ENCODE measurements at places on chromosomes 16 and 17.

DNA sequence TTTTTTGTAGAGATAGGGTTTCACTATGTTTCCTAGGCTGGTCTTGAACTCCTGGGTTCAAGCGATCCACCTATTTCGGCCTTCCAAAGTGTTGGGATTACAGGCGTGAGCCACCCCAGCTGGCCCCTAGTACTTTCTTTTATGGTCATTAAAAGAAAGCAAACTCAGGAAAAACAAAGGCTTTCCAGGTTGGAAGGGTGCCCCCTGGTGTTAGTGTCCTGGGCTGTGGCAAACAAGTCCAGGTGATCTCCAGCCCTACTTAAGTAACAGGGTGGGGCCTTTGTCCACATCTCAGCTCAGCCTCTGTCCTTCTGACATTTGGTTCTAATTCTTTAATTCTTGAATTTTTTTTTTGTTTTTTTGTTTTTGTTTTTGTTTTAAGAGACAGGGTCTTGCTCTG, 6.9 kb downstream of the IGFBP4 start:
- H3K27me3 ChIP-seq = no peaks in the 10 kb centered on the region
- no peak overlapping the region for H3K4me3 ChIP-seq
- H3K27ac ChIP-seq = no peak overlapping the region
- peaks cover 11% of the 10 kb centered on the region for H3K4me1 ChIP-seq
- H3K36me3 ChIP-seq = peaks cover 13% of the 10 kb centered on the region

- H3K4me1 ChIP-seq = peaks cover 2% of the 10 kb centered on the region
- H3K27me3 ChIP-seq = no peaks in the 10 kb centered on the region
- H3K36me3 ChIP-seq = peaks cover 74% of the 10 kb centered on the region
- H3K4me3 ChIP-seq = no peak overlapping the region
- peak overlapping the region; percentile 55 for H3K27ac ChIP-seq
Observed at GRCh38 chr17:42202696-42203095, 8.4 kb upstream of the GHDC start.

DNA sequence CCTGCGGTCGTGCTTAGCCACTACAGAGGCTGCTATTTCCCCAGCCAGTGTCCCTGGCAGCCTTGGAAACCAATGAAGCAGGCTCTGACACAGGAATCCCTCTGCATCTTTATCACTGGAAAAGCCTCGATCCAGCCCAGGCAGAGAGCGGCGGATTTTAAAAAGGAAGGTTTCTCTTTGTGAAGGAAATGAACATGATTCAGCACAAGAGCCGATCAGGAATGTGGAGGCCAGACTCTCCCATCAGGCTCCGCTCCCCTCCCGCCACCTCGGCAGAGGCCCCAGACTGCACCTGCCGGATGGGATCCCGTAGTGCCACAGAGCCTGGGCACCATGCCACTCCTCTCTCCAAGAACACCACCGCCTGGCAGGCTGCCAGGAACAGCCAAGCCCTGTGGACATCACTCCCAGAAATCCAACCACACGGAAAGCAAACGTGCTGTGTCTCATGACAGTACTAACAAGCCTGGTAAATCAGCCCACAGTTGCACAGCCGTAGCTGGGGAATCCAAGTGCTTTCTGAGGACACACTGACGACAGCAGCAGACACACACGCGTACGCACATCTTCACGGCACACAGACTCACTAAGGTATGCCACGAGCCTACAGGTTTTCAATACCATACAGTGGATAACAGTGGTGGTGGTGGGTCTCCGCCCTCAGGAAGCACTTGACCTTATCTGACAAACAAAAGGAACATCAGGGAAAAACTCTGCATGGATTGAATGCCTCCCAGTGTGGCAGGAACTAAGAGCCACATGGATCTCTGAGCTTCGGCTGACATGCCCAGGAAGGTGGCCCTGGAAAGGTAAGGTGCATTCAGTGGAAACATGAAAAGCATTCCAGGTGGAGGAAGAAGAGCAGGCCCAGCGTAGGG, 5.4 kb downstream of the LRRC75A start:
- peaks cover 14% of the 10 kb centered on the region for H3K4me1 ChIP-seq
- no peak overlapping the region for H3K27ac ChIP-seq
- DNase-seq = no peak
- no peak overlapping the region for H3K4me3 ChIP-seq

GRCh38 chr17:72421128-72422092, 300.6 kb downstream of the SOX9 start:
- no peak overlapping the region for H3K27ac ChIP-seq
- no peak overlapping the region for H3K4me3 ChIP-seq
- no peak for DNase-seq
- H3K27me3 ChIP-seq = peaks cover 29% of the 10 kb centered on the region

GRCh38 chr17:76742958-76743357, 5.0 kb downstream of the MFSD11 start:
- DNase-seq = no peak
- no peak overlapping the region for H3K27ac ChIP-seq
- no peak overlapping the region for H3K4me3 ChIP-seq
- H3K36me3 ChIP-seq = peaks cover 37% of the 10 kb centered on the region

DNA sequence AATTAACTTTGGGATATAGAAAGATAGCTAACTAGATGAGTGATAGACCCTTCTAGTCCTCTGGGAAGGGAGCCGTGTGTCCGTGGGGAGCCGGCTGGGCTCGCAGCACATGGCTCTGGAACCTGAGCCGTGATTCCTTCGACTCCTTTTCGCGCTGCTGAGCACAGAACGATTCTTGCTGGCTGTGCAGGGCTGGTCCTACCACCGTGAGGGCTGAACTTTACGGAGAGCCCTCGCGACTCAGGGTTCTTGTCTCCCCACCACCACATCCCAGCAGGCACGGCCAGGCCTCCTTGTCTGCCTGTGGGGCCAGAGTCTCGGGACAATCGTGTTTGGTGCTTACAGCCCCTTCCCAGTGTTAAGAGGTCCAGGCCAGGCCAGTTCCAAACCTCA, 13.8 kb upstream of the TCF25 start:
- no peaks in the 10 kb centered on the region for H3K27me3 ChIP-seq
- H3K4me3 ChIP-seq = no peak overlapping the region
- peaks cover 3% of the 10 kb centered on the region for H3K36me3 ChIP-seq

DNA sequence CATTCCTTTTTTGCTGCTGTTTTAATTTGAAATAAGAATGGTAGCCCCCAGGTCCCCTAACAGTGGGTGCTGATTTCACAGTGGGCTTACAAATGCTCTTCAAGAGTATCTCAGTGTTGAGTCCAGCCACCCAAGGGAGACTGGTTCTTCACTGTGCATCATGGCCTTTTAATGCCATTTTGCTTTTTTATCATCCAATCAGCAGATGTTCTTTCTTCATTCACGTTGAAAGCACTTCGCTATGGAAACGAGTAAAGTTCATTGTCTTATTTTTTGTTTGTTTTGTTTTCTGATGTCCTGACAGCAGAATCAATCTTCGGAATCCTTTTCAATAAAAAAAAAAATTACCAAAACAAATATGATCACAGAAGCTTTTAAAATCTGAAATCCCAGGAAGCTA, 429.0 kb downstream of the MAF start:
- DNase-seq = no peak
- H3K4me3 ChIP-seq = no peak overlapping the region
- H3K27me3 ChIP-seq = no peaks in the 10 kb centered on the region
- no peaks in the 10 kb centered on the region for H3K36me3 ChIP-seq
- no peak overlapping the region for H3K27ac ChIP-seq
- H3K4me1 ChIP-seq = peaks cover 8% of the 10 kb centered on the region

GRCh38 chr16:25064937-25065336, 46.6 kb upstream of the LCMT1 start:
- no peak for DNase-seq
- peaks cover 45% of the 10 kb centered on the region for H3K4me1 ChIP-seq
- no peaks in the 10 kb centered on the region for H3K36me3 ChIP-seq
- H3K27me3 ChIP-seq = no peaks in the 10 kb centered on the region
- no peak overlapping the region for H3K4me3 ChIP-seq

GRCh38 chr16:77788181-77789084, at the start of gene VAT1L:
Gene VAT1L, plus strand, starts transcription at chr16:77788564. Its CDS starts 119 bp downstream, at chr16:77788683.
- peak within 1 kb of the TSS; percentile 67 for H3K4me3 ChIP-seq
- H3K27me3 ChIP-seq = peaks cover 56% of the 10 kb centered on the region
- H3K4me1 ChIP-seq = peaks cover 8% of the 10 kb centered on the region
- no peak within 1 kb of the TSS for H3K27ac ChIP-seq

DNA sequence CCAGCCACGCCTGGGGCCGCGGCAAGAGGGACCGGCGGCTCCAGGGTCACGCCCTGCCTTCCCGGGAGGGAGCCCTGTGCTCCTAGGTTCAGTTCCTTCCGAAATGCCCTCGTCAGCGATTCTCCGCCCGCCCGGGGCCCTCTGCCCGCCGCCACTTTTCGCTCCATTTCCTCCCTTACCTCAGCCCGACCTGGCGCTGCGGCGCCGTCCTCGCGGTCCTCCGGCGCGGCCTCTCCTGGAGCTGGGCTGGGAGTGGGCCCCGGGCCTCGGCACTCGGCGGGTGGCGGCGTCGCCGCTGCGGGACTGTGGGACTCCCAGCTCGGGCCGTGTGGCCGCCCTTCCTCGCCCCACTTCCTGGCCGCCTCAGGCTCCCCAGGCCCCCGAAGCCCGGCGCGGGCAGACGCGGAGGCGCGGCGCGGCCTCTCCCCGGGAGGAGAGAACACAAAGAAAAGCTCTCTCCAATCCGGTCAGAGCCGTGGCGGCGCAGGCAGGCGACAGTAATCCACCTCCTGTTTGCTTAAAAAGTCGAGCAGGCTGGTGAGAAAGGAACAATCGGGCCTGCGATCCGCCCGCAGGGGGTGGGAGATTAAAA, 1.6 kb downstream of the BAHCC1 start:
- DNase-seq = peak; percentile 33
- H3K4me1 ChIP-seq = peaks cover 16% of the 10 kb centered on the region
- H3K27ac ChIP-seq = no peak overlapping the region
- H3K27me3 ChIP-seq = peaks cover 57% of the 10 kb centered on the region
- H3K4me3 ChIP-seq = peak overlapping the region; percentile 49

DNA sequence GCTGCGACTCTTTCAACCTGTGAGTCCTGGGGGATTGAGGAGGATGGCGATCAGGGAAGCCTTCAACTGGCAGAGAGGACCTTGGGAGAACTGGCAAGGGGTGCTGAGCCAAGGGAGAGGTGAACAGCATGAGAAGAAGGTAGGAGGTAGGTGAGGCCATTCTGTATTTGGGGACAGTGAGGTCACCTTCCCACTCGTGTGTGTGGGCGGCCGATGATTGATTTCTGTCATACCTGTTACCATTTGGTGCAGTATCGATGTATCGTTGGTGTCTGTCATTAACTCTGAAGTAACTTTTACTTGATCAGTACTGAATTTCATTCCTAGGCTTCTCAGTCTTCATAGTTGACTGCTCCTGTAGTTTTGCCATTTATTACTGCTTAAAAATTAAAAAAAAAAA, 3.8 kb downstream of the ARSG start:
- peak overlapping the region; percentile 60 for H3K4me3 ChIP-seq
- H3K27ac ChIP-seq = peak overlapping the region; percentile 58
- no peak for DNase-seq
- H3K4me1 ChIP-seq = peaks cover 33% of the 10 kb centered on the region
- peaks cover 34% of the 10 kb centered on the region for H3K36me3 ChIP-seq

DNA sequence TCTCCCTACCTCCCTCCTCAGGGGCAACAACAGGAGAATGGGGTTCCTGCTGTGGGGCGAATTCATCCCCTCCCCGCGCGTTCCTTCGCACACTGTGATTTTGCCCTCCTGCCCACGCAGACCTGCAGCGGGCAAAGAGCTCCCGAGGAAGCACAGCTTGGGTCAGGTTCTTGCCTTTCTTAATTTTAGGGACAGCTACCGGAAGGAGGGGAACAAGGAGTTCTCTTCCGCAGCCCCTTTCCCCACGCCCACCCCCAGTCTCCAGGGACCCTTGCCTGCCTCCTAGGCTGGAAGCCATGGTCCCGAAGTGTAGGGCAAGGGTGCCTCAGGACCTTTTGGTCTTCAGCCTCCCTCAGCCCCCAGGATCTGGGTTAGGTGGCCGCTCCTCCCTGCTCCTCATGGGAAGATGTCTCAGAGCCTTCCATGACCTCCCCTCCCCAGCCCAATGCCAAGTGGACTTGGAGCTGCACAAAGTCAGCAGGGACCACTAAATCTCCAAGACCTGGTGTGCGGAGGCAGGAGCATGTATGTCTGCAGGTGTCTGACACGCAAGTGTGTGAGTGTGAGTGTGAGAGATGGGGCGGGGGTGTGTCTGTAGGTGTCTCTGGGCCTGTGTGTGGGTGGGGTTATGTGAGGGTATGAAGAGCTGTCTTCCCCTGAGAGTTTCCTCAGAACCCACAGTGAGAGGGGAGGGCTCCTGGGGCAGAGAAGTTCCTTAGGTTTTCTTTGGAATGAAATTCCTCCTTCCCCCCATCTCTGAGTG, 5.9 kb upstream of the LASP1NB start:
- no peak overlapping the region for H3K4me3 ChIP-seq
- H3K36me3 ChIP-seq = peaks cover 81% of the 10 kb centered on the region
- peak overlapping the region; percentile 91 for H3K27ac ChIP-seq
- peaks cover 33% of the 10 kb centered on the region for H3K4me1 ChIP-seq
- no peak for DNase-seq
- no peaks in the 10 kb centered on the region for H3K27me3 ChIP-seq

- peaks cover 19% of the 10 kb centered on the region for H3K4me1 ChIP-seq
- peak overlapping the region; percentile 90 for H3K4me3 ChIP-seq
- H3K27ac ChIP-seq = no peak overlapping the region
Observed at GRCh38 chr17:2403044-2403443, 2.2 kb upstream of the MNT start.

GRCh38 chr17:9356488-9356911, 219.1 kb downstream of the STX8 start:
- H3K27me3 ChIP-seq = no peaks in the 10 kb centered on the region
- H3K36me3 ChIP-seq = peaks cover 3% of the 10 kb centered on the region
- H3K4me3 ChIP-seq = no peak overlapping the region
- H3K4me1 ChIP-seq = peaks cover 8% of the 10 kb centered on the region
- DNase-seq = no peak

DNA sequence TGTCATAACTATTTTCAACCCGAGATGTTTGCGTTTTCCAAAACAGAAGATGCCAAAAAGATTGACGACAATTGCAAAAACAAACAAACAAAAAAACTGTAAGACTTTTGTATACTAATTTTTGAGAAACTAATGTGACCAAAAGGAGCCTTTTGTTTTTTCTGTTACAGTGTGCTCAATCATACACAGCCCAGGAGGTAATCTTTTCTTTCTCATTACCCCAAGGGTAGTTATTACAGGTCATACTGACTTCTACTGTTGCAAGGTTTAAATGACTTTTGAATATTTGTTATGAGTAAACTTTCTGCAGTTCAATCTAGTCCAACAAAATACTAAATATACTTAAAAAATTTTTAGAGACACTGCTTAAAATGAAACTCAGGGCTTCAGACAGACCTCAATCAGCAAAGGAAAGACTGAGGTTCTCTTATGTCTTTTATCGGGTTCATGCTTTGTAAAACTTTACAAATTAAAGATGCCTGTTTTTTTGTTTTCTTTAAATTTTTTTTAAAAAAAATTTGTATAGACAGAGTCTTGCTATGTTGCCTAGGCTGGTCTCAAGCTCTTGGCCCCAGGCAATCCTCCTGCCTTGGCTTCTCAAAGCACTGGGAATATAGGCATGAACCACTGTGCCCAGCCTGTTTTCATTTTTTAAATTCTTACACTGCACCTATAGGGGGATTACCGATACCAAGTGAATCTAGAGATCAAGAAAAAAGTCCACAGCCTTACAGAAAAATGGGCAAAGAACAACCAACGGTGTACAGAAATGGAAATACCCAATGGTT, 47.6 kb downstream of the SPOP start:
- peak overlapping the region; percentile 76 for H3K27ac ChIP-seq
- peaks cover 4% of the 10 kb centered on the region for H3K36me3 ChIP-seq
- H3K4me3 ChIP-seq = no peak overlapping the region
- no peaks in the 10 kb centered on the region for H3K27me3 ChIP-seq
- DNase-seq = no peak

GRCh38 chr17:8326511-8327302, 12.9 kb upstream of the ODF4 start:
- no peak overlapping the region for H3K27ac ChIP-seq
- H3K27me3 ChIP-seq = peaks cover 72% of the 10 kb centered on the region
- H3K4me3 ChIP-seq = peak overlapping the region; percentile 65
- no peaks in the 10 kb centered on the region for H3K36me3 ChIP-seq
- DNase-seq = peak; percentile 14
